ENCODE measurements at places on chromosomes 7 and 10. TPM values are rescaled to one million over a fixed set of nuclear protein-coding genes. Genes with fewer than 3 reads are reported as not detected.

GRCh38 chr7:31775556-31775955, 88.5 kb downstream of the PPP1R17 start:
- no peak for DNase-seq

- DNase-seq = no peak
Observed at GRCh38 chr10:27426948-27427467, 77.1 kb upstream of the RAB18 start.

DNA sequence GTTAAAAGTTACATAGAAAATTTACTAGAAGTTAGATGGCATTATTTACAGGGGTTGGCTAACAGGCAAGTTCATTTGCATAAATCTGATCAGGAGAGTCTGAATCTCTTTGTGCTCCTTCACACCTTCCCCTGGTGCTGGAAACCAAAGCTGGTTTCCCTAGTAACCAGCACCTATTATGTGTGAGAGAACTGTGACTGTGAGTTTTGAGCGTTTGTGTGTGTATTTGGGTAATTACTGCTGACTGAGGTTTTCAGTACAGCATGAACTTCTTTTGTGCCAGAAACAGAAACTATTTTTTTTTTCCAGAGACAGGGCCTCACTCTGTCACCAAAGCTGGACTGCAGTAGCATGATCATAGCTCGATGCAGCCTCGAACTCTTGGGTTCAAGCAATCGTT, 10.3 kb upstream of the IFIT1B start:
- no peak for DNase-seq

DNA sequence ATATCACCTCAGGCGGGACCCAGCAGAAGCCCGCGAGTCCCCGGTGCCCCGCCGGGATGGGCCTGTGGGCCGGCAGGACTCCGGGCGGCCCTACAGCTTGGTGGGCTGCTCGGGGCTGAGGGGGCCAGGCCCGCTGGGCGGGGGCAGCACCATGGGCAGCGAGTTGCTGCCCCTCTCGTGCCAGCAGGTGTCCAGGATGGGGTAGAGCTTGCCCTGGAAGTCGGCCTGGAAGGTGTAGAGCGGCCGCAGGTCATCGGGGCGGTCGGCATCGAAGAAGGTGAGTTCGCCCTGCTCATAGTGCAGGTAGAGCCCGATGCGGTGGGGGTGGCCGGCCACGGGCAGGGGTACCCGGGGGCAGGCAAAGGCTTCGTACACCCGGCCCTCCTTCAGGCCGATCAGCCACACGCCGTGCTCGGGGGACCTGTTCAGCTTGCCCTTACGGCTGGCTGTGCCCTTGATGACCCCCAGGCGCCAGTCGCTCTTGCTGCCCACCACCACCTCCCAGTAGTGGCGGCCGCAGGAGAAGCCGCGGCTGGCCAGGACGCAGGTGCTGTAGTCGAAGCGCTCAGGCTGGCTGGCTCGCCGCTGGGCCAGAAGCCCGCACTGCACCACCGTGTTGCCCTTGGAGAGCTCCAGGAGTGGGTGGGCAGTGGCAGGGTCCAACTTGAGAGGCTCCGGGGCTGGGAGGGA, 4.3 kb upstream of the NSUN5 start:
- DNase-seq = no peak

DNA sequence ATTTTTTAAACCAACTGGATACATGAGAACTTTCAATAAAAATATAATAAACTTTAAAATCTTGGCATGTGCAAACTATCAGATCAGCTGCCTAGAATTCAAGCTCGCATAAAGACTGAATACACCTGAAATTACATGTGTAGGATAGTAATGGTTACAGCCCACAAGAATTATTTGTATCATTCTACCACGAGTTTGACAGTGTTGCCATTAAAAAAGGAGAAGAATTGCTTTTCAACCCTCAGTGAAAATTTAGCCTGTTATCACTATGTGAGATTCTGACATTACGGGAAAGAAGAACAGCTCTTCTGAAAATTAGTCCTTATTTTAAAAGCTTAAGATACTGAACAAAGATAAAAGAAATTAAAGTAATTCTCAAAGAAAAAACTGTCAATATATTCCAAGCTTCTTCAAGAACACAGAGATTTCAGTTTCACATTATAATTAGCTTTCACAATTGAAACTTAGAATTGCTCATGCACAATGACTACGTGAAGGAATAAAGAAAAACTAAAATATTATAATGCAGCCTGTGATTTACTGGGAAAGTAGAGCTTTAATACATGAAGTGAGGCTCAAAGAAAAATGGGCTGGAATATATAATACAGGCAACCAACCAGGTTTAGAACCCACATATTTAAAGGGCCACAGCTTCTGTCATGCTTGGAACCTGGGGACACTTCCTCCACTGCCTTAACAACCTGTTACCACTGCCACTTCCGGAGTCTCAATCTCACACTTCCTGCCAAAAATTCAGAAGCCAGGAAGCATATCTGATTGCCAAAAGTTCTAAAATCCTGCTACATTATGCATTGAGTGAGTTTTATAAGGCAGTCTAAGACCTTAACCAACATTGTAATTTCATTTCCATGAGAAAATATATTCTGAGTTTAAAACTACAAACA, 23.2 kb downstream of the TPK1 start:
- DNase-seq = no peak

The RPEL1 gene
- polyA plus RNA-seq = 0.07 TPM

The ADK gene
- 24.0 TPM for polyA plus RNA-seq

The GPR37 gene
- 3.8 TPM for polyA plus RNA-seq

All from IMR-90 (cell line).